ENCODE measurements at places on chromosomes 6 and 20.

- no peak for DNase-seq
These were observed 34.2 kb downstream of the SLC23A2 start for GRCh38 chr20:4966826-4967751.

GRCh38 chr20:63968928-63969760 is 586 bp downstream of the ZNF512B start:
- no peak for DNase-seq

DNA sequence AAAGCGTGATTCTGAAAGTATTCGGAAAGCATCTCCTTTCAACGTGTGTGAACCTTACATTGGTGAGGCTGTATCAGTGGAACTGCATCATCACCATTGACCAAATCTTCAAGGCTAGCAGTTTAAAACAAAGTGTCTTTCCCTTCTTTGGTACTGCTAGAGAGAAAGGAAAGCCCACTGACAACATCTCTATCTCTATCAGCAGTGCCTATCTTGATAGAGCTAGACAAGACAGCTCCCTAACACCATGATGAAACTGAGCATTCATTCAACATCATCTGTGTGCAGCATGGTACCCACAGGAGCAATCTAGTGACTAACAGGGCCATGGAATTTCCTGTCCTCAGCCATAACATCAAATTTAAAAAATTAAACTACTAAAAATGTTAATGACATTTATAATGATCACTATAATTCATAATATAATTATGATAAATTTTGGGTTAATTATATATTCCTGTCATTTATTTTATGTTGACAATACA is 31.5 kb upstream of the EDN1 start:
- DNase-seq: no peak

DNA sequence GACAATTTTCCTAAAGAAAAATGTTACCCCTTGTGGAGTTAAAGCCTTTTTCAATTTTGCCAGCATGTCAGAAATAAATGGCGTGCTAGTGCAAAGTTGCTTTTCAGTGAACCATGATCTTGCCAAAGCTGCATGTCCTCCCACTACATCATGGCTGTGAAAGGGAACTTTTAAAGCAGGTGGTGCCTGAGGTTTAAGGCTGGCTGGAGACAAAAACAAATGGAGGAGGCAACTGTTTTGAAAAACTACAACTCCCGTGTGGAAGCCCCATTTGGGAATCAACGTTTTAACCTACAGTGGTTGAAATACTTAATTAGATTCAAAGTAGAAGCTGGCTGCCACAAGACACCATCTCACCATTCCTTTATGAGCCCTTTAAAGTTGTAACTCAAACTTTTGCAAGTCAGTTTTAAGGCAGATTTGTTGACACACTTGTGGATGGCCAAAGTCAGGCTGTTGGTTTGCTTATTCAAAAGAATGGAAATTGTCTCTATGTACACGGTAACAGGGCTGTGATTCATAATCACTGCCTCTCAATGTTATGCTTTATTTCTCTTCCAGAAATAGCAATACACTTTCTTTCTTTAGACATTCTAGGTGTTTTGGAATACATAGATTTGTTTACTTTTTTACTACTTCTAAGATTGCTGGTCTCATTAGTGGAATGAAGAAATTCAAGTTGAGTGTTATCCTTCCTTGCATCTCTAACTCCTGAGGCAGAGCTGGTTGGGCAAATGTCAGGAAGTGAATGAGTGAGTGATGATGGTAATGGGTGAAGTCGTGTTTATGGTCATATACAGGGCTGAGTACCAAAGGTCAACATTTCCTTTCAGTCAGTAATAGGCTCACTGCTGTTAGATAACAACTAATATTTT is 196.4 kb upstream of the GMDS start:
- no peak for DNase-seq

- DNase-seq: no peak
These were observed 136.8 kb downstream of the OLIG3 start for GRCh38 chr6:137357263-137357947.

DNA sequence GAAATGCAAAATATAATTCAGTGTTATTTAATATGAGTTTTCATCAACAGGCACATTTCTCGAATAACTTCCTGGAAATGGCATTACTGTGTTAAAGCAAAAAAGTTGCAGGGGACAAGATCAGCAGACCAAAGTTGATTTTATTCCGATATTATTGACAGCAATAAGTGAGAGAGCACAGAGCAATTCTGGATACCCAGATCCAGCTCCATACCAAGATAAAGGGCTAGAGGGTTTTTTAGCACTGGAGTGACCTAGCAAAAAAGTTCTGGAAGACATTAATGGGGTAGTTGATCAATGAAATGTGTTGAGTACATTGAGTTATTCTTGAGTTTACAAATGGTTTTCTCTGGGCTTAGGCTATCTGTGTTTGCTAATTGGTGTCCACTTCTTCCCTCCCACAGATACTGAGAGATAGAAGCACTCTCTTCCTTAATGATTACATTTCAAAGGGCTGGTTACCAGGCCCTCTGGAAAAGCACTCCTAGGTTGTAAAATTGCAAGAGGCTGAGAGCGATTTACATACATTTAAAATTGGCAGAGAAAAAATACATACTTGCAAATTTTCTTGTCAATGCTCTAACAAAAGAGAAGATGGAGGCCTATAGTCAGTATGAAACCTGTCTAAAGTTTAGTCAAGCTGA is 47.0 kb upstream of the MANEA start:
- no peak for DNase-seq

GRCh38 chr6:158303210-158303731 is 9.0 kb upstream of the TULP4 start:
- no peak for DNase-seq

- no peak for DNase-seq
These were observed 2.5 kb downstream of the MEA1 start for GRCh38 chr6:43011207-43011606.

DNA sequence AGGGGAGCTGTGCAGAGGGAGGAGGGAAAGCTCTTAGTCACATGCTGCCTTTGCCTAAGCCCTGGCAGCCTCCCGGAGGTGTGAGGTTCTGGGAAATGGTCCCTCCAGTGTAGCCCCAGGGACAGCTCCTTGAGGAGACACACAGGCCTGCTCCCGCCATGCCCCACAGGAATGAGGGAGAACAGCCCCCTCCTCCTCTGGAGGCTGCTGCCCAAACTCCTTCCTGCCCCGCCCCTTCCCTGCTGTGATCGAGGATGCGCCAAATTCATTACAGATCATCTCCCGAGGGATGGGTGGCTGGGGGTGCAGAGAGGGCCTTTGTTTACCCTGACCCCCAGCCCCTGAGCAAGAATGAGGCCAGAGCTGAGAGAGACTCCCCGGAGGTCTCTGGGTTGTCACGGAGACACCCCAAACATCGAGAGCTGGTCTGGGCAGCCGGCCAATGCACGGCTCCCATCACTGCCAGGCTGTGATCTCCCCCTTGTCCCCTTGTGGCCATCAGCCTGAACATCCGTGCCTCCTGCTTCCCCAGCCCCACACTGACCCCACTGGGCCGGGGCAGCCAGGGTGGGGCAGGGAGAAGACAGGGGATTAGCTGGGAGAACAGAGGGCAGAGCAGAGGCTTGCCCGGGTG is 8.4 kb downstream of the CYP21A2 start:
- DNase-seq: no peak

DNA sequence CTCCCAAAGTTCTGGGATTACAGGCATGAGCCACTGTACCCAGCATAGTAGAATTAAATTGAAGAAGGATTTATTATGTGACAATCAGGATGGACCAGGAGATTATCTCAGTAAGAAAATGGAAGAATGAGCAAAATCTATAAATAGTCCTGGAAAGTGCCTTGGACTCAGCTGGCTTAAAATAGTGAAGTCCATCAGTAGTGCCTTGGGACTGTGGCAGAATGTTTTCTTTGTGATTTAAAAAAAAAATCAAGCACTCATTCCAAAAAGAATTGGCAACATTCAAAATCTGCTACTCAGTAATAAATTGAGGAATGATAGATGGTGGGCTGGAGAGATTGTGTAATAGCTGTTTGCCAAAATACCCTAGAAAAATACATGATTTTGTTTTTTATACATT is 37.0 kb upstream of the MAS1 start:
- no peak for DNase-seq

- no peak for DNase-seq
These were observed at the start of gene ZC3H12D for GRCh38 chr6:149484733-149485700. Gene ZC3H12D (minus strand): TSS chr6:149485014. CDS start chr6:149474543, 10,471 bp downstream.

DNA sequence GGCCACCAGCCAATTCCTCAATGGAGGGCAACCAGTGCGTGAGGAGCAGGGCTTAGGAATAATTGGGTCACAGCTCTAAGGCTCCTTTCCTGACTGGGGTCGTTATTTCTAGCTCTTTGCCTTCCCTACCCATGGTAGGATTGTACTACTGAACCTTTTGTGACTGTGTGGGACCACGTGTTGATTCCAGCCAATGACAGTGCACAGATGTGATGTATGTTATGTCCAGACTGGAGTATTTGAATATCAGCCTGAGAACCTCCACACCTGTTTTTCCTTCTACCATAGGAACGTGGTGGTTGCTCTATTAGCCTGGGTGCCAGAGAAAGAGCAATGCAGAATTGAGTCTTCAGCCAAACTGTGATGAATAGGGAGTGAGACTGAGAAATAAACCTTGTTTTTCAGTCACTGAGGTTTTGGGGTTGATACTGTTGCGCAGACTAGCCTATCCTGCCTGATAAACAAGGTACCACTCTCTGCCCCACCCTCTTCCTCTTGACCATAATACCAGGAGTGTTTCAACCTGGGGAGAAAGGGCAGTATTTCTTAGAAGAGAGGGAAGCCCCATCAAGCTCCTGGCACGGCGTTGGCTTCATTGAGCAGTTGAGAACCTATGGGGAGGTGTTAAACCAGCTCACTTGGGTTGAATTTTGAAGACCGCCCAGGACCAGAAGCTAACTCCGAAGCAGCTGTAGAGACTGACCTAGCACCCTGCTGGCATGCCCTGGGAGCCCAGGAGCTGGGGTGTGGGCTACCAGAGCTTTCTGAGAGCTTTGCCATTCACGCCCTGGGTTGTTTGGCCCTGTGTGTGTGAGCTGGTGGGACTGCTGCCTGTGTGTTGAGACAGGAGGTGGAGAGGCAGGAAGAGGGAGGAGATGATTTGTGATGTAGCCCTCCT is 105.5 kb upstream of the BACH2 start:
- DNase-seq: no peak

DNA sequence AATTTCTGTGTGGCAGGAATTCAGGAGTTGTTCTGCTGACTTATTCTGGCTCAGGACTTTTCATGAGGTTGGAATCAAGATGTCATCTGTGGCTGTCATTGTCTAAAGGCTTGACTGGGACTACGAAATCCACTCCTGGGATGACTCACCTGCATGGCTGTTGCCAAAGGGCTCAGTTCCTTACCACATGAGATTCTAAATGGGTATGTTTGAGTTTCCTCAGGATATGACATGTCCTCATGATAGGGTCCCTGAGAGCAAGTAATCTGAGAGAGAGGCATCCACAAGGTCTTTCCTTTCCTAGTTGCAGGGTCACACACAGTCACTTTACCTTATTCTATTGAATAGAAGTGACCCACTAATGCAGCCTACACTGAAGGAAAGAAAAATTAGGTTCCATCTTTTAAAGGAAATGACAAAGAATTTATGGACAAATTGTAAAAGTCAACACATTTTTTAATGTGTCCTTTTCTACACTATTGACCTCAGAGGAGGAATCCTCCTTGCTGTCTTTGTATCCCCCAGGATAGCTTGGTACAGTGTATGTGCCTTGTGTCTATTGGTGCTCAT is 1025.0 kb upstream of the GJE1 start:
- DNase-seq: no peak

GRCh38 chr6:157822245-157823000 is 623 bp upstream of the SNX9 start:
- DNase-seq: no peak

- peak; percentile 86 for DNase-seq
These were observed 341.7 kb downstream of the CD83 start for GRCh38 chr6:14459315-14459714.

DNA sequence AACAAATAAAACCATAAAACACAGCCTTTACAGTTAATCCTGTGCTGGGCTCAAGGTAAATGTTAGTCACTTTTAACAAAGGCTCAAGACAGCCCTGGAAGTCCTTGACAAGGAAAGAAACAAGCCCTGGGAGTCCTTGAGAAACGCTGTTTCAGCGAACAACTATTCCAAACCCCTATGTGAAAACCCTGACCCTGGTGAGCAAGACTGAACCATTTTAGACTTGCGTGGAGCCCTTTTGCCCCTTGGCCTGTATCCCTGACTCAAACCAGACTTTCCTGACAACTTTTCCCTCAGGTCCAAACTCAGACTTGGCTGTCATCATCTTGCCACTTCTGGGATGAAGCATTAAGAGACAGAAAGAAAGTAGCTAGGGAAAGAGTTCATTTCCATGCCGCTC is 180.4 kb downstream of the AIG1 start:
- no peak for DNase-seq

- DNase-seq: no peak
These were observed 105.8 kb downstream of the BACH2 start for GRCh38 chr6:90190752-90191395.

DNA sequence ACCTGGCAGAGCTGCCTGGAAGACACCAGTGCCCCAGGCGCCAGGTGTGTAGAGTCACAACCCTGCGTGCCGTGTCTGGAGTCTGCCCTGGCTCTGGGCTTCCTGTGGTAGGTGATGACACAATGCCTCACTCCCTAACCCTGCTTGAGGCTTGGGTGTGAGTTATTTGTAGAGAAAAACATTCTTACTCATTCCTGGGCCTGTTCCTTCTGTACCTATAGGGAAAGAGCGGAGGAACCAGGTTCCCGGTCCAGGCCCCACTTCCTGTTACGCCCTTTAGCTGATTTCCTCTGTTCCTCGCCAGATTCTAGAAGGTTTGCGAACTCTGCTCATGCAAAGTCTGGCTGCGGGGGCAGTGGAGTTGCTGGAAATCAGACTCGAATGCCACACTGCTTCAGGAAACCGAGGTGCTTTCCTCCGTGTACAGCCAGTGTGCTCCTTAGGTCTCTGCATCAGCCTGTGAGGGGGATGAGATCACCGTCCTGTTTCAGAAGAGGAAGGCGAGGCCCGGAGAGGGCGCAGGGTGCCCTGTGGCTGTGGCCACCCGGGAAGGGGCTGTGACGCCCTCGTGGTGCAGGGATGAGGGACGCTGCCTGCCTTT is 67.1 kb upstream of the DUSP22 start:
- no peak for DNase-seq

DNA sequence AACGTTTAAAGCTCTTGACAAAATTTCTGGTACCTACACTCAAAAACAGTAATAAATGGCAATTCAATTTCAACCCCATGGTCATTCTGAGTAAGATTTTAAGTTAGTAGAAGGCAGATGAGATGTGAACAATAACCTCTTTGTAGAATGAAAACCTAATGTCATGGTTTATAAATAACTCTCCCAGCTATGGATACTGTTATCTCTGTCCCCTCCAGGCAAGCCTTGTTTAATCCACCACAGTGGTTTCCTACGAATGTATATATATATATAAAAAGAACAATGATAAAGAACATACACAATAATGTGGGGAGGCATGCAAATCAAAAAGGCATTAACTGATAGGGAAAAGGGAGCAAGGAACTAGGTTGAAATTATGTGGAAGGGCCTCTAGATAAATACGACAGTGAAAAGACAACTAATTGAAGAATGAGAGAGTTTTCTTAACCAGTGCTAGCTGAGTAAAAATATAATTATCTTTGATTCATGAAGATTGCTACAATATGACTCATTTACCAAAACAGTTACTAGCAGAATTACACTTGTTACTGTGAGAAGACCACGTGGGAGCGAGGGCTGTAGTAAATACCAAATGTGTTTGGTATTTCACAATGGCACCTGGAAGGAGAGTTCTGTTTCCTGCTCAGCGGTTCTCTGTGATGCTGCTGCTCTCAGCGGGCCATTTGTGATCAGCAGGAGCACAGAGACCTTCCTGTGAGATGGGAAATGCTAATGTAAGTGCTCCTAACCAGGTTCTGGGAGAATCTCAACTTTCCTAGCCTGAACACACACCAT is 173.7 kb downstream of the MBOAT1 start:
- no peak for DNase-seq

- no peak for DNase-seq
These were observed 42.8 kb downstream of the PSMG4 start for GRCh38 chr6:3301506-3301905.

Data from LNCaP clone FGC (cell line).